Kidney (tissue), 22 donors: ENCODE measurements at places on chromosomes 5 and 9. TPM values are rescaled to one million over a fixed set of nuclear protein-coding genes. Genes with fewer than 3 reads are reported as not detected.
A peak's percentile ranks its signal among the peaks of the same experiment; 100 is the strongest.

CA9 gene
- 0.85 TPM for total RNA-seq

DNA sequence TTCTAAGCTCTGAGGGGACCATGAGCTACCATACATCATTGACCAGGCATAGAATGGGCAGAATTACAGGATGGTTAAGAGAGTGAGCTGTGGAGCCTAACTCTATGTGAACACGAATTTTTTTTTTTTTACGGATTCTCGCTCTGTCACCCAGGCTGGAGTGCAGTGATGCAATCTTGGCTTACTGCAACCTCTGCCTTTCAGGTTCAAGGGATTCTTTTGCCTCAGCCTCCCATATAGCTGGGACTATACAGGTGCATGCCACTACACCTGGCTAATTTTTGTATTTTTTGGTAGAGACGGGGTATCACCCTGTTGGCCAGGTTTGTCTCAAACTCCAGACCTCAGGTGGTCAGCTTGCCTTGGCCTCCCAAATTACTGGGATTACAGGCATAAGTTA, 72.8 kb upstream of the PCAT7 start:
- DNase-seq, result no peak

TXNDC8 gene
- total RNA-seq, result not detected

- DNase-seq, result peak; percentile 93
These were observed 101.3 kb downstream of the RASEF start for GRCh38 chr9:82961504-82962125.

RHOBTB3 gene
- 54.5 TPM for total RNA-seq

TSSK1B gene
- 0.13 TPM for total RNA-seq

DMRTA1 gene
- 2.3 TPM for total RNA-seq

- DNase-seq, result no peak
These were observed 25.9 kb downstream of the UGCG start for GRCh38 chr9:111922324-111923013.

- no peak for DNase-seq
These were observed 44.3 kb downstream of the GLRA1 start for GRCh38 chr5:151880324-151880723.

GRCh38 chr5:142287973-142288313, 36.9 kb downstream of the SPRY4 start:
- DNase-seq, result no peak

- DNase-seq, result no peak
These were observed 405.3 kb downstream of the TLR4 start for GRCh38 chr9:118109542-118109941.
